ENCODE measurements at places on chromosomes 3 and 15.

- DNase-seq, result no peak
These were observed 87.2 kb upstream of the SLC4A7 start for GRCh38 chr3:27571345-27571744.

- no peak for DNase-seq
These were observed 1.1 kb upstream of the TLNRD1 start for GRCh38 chr15:80999623-81000036.

DNA sequence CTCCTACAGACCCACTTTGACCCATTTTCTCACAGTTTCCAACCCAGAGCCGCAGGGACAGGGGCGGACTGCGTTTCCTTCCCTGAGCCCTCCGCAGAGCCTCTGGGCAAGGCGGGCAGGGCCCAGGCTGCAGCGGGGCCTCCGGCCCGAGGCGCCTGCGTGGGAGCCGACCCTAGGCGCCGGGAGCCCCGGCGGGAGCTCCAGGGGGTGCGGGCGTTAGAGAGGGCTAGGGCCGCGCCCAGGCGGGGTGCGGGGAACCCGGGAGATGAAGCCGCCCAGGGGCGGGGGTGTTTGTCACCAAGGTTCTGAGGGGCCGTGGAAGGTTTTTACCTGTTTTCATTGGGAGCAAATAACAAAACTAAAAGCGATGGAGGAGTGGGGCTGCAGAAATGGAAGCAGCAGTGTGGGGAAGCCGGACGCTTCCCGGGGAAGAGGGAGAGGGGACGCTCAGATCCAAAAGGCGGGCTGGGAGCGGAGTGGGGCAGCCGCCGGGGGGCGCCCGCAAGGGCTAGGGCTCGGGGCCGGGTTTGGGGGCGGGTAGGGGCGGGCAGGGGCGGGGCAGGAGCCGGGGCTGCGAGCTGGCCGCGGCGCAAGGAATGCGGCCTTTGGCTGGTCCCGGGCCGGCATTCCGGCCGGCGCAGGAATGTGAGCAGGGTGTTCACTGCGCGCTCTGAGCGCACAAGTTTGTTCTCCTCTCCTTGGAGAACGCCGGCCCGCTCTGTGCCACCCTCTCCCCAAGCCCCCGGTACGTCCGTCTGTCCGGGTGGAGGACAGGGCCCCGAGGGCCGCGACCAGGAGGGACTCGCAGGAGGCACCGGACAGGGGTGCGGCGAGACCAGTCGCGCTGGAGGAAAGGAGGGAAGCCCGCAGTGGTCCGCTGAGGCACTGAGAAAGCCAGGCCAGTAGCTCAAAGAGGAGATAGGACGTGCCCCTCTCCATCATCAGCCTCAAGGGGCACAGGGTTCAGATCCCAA, 61.1 kb downstream of the AMOTL2 start:
- DNase-seq, result no peak

GRCh38 chr15:98002419-98002818, 41.9 kb downstream of the ARRDC4 start:
- no peak for DNase-seq

GRCh38 chr3:168472783-168473182, 377.1 kb upstream of the GOLIM4 start:
- no peak for DNase-seq

GRCh38 chr3:129123314-129124060, 1.9 kb upstream of the RAB43 start:
- DNase-seq, result no peak

GRCh38 chr15:71841563-71841962, 31.2 kb downstream of the NR2E3 start:
- DNase-seq, result no peak

- DNase-seq, result no peak
These were observed 12.0 kb upstream of the TOPBP1 start for GRCh38 chr3:133673746-133674145.

DNA sequence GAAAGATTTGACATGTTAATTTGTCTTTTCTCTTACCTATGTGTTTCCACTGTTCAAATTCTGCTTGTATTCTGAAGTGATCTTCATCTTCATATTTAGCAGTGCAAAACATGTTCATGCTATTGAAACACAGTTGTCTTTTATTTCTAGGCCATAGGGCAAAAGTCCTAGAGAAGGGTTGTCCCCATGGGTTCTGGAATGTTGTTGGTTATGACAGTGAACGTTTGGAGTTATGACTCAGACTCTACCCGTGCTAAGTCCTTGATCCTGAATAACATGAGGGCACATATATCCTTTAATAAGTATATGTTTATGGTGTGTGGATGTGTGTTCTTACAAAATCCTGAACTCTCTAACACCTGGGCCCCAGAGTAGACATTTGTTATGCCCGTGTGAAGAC, 23.0 kb upstream of the ARPP21 start:
- DNase-seq, result no peak

- peak; percentile 24 for DNase-seq
These were observed 71.9 kb downstream of the PFN2 start for GRCh38 chr3:149898771-149899170.

GRCh38 chr15:25060472-25060803, 105.7 kb downstream of the SNRPN start:
- DNase-seq, result no peak

- DNase-seq, result no peak
These were observed 1.4 kb upstream of the AP4E1 start for GRCh38 chr15:50906954-50907600.

DNA sequence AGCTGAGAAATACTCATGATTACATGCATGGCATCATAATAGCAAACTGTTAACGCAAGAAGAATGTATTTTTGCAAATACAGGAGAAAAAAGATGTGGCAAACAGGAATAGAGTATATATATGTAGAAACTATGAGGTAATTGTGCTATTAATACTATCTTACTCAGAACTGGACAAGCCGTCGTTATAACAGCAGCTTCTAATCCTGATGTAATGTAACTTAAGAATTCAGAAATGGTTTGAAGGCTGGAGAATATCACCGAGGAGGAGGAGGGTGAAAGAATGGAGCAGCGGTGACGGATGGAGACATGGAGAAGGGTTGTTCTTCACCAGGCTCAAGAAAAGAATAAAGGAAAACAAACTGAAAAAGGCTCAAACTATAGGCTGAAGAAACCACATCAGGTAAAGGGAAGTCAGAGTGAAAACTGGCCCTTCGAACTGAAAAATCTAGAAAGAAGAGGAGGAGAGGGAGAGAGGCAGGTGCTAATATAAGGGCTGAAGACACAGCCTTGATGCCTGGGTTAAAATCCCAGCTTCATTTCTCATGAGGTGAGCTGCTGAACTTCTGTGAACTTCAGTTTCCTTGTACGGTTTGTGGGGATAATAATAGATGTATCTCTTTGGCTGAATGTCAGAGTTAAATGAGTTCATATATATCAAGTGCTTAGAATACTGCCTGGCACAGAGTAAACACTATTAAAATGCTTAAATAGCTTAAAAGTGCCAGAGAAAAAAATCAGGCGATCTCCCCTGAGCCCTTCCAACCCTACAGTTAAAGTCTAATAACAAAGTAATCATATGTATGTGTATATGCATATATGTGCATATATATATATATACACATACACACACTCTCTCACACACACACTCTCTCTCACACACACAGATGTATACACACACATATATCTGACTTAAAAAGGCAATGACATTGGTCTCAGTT, 43.9 kb downstream of the GOLIM4 start:
- no peak for DNase-seq

GRCh38 chr15:87746333-87746732, 510.2 kb downstream of the NTRK3 start:
- DNase-seq, result no peak

Data from HFF-Myc (cell line).